ENCODE measurements at places on chromosomes 12 and 14.
A peak's percentile ranks its signal among the peaks of the same experiment; 100 is the strongest.

GRCh38 chr14:103561381-103562178 lies 877 bp downstream of the BAG5 start:
- peak; percentile 54 for DNase-seq

GRCh38 chr12:83971781-83972180 lies 940.8 kb downstream of the SLC6A15 start:
- no peak for DNase-seq

- no peak for DNase-seq
These were observed 157.4 kb upstream of the FOXN3 start for GRCh38 chr14:89574420-89574819.

DNA sequence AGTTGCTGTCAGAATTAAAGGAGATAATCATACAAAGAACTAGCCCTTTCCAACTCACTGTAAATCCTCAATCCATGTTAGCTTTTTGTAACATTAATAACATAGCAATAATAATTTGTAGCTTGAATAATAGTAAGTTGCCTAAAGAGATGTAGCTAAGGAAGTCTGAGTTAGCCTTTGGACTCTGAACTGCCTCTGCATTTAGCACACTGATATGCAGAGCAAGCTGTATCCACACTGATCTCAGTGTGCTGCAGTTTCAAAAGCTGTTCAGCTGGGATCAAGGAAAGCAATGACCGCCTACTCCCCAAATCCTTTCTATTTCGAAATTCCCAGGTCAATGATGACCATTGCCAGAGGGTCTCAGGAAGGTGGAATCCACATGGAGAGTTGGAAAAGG lies 99.3 kb upstream of the IFNG-AS1 start:
- DNase-seq, result no peak

GRCh38 chr14:100391724-100392123 lies 68.6 kb downstream of the SLC25A47 start:
- DNase-seq, result no peak

- no peak for DNase-seq
These were observed 10.5 kb downstream of the NTF3 start for GRCh38 chr12:5442251-5443006.

DNA sequence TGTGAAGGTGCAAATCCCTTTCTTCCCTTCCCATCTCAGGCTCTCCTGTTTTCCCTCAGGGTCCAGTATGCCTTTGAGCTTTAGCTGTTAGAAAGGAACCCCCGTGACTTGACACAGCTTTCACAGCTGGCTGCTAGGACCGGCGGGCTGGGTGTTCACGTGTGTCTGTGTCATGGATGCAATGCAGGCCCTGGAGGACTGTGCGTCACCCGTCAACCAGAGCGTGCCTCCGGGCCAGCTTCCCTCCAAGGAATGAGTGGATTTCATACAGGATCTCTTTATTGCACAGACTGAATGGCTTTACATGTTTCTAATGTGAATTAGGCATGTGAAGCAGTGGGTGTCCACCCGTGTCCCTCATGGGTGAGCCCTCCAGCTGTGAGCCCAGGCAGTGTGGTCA lies 77.4 kb downstream of the AACS start:
- no peak for DNase-seq

Measured in stimulated activated CD4-positive, alpha-beta T cell treated with anti-CD3 and anti-CD28 coated beads, Interleukin-4, amount 100 ng/mL, for 24 hours (primary cell).